Cortex of kidney (tissue), 1 donor: ENCODE measurements at places on chromosomes 5 and 9.

- no peak for DNase-seq
Observed at GRCh38 chr5:37846786-37847310, 7.0 kb upstream of the GDNF start.

- no peak for DNase-seq
Observed at GRCh38 chr5:133801955-133802751, 166.3 kb downstream of the C5orf15 start.

- DNase-seq, result no peak
Observed at GRCh38 chr5:66982470-66982869, 214.1 kb downstream of the CD180 start.

DNA sequence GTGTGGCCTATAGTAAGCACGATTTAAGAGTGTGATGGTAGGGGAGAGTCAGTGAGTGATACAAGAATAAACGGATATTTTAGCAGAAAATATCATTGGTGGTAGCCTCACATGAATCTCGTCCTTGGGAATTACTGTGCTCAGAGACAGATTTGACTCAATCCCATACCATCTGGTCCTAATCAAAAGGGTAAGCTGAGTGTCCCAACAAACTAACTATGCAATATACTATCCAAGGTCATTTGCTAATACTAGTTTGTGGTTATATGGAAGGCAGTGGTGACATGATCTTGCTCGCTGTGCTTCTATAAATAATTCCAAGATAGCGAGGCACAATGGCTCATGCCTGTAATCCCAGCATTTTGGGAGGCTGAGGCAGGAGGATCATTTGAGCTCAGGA lies 103.2 kb downstream of the TRPM6 start:
- DNase-seq, result no peak

- no peak for DNase-seq
Observed at GRCh38 chr5:34842554-34842953, 3.6 kb downstream of the TTC23L start.

- no peak for DNase-seq
Observed at GRCh38 chr5:1997640-1998347, 115.1 kb upstream of the IRX4 start.

DNA sequence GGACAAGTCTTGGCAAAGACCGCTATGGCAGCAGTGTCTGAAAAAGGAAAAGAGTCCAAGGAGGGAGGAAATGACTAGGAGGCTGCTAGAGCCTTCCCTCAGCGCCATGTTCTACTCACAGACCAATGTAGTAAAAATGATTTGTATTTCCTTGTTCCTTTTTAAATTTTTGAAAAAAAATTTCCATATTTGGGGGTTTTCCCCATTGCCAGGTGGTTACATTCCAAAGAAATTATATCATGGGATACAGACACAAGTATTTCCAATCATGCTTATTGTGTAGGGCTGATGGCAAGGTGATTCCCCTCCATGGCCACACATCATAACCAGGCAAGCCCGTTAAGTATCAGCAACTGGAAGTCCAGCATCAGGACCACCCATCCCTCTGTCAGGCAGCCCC lies 138.2 kb downstream of the PIP5K1B start:
- no peak for DNase-seq

- DNase-seq, result no peak
Observed at GRCh38 chr9:114777821-114778609, 27.8 kb downstream of the TNFSF15 start.

DNA sequence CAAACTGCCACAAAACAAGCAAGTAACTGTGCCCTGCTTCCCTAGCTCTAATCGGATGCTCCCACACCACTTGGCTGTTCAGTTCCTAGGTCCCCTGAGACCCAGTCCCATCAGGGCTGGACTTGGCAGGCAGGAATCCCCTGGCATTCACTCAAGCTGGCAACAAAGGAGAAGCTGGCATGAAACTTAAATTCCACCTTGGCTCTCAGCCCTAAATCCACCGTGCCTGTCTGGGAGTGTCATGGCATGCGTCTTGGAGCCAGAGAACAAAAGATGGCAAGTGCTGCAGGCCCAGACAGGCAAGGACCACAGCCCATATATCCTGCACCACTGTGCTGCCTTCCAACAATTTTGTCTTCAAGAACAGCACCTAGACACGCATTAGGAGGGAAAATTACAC lies 38.2 kb downstream of the ETF1 start:
- no peak for DNase-seq

GRCh38 chr5:169997798-169998197 lies 17.5 kb upstream of the INSYN2B start:
- DNase-seq, result no peak

DNA sequence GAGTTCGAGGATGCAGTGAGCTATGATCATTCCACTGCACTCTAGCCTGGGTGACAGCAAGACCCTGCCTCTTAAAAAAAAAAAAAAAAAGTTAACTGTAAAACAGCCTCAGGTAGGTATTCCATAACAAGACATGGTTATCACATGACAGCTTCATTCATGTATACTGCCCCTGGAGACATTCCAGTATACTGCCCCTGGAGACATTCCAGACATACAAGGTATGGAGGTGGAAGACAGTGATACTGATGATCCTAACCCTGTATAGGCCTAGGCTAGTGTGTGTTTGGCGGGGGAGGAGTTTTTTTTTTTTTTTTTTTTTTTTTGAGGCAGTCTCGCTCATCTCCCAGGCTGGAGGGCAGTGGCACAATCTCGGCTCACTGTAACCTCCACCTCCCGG lies 105.5 kb downstream of the RICTOR start:
- DNase-seq, result no peak

DNA sequence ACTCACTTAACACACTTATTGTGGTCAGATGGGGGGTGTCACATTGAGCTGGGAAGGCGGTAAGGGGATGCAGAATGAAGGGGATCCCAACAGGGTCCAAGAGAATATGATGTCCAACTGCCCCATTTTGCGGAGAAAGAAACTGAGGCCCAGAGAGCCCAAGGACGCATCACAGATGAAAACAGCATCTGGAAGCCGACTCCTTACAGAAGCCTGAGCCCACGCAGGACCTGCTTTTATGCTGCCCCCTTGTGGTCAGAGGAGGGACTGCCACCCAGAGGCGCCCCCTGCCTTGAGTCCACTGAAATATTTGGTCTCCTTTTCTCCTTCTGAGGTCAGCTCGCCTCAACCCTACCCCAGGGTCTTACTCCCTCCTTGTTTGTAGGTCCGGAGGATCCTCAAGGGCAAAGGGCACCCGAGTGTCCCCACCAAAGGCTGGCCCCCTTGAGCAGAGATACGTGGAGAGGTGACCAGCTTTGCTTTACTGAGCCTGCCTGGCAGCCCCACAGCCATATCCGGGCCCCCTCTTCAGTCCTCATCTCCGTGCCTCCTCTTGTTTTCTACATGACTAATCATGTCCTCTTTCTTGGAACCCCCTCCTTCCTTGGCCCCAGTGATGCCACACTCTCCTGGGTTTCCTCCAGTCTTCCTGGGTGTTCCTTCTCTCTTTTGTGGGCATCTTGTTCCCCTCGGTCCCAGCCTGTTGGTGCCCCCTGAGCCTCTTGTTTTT lies 30.0 kb upstream of the TTLL11 start:
- no peak for DNase-seq

DNA sequence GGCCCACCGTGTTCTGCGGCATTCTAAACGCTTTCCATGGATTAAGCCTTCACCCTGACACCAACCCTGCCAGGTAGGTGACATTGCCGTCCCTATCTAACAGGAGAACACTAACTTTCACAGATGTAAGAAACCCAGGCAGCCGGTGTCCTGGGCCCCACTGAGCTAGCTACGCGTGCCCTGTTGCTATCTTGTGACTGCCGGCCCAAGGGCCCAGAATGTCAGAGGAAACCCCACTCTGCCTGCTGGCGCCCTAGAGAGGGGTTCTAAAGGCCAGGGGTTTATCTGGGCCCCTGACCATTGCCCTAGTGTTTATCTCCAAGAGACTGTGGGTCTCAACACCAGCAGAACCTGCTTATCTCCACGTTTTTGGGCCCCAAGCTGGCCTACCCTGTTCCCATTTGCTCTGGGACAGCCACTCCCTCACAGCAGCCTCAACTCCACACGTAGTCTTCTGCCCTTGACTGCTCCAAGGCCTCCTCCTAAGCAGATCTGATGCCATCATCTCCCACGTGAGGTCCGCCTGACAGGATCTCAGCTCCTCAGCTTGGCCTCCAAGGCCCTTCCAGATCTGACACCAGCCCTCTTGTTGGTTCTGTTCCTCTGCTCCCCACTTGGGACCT lies 18.1 kb upstream of the ZBTB34 start:
- DNase-seq, result no peak

- DNase-seq, result no peak
Observed at GRCh38 chr9:26516773-26517343, 375.7 kb downstream of the CAAP1 start.

GRCh38 chr5:141465351-141465750 lies 10.4 kb upstream of the PCDHGC3 start:
- DNase-seq, result no peak

GRCh38 chr5:137506296-137506695 lies 7.2 kb upstream of the SPOCK1 start:
- DNase-seq, result no peak

GRCh38 chr5:159182691-159183090 lies 26.7 kb downstream of the RNF145 start:
- no peak for DNase-seq

- no peak for DNase-seq
Observed at GRCh38 chr5:180233729-180234128, 24.7 kb upstream of the RASGEF1C start.

DNA sequence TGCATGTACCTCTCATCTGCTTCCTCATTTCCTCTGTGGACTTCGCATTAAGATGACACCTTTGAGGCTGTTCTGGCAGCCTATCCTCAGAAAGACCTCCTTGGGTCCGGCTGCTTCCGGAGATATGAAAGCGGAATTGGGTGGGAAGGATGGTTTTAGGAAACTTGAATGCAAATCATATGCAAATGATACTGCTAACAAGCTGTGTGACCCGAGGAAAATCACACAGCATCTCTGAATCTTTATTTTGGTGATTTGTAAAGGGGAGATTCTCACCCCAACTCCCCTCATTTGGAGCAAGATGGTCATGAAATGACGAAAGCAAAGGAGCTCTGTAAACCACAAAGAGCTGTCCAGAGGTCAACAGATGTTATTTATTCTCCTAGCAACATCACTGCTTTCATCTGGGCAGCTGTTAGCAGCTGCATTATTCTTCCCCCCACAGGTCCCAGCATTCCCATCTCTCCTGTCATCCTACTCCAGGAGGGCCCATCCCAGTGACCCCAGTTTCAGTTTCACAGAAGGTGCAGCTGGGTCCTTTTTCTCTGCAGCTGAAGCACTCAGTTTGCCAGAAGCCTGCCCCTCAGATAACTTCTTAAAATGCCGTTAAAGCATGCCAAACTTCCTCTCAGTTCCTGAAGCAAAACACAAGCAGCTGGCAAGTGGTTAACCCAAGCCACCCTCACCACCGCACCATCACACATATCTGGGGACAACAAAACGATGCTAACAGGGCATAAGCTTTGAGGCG lies 269.5 kb downstream of the SEC61B start:
- no peak for DNase-seq

DNA sequence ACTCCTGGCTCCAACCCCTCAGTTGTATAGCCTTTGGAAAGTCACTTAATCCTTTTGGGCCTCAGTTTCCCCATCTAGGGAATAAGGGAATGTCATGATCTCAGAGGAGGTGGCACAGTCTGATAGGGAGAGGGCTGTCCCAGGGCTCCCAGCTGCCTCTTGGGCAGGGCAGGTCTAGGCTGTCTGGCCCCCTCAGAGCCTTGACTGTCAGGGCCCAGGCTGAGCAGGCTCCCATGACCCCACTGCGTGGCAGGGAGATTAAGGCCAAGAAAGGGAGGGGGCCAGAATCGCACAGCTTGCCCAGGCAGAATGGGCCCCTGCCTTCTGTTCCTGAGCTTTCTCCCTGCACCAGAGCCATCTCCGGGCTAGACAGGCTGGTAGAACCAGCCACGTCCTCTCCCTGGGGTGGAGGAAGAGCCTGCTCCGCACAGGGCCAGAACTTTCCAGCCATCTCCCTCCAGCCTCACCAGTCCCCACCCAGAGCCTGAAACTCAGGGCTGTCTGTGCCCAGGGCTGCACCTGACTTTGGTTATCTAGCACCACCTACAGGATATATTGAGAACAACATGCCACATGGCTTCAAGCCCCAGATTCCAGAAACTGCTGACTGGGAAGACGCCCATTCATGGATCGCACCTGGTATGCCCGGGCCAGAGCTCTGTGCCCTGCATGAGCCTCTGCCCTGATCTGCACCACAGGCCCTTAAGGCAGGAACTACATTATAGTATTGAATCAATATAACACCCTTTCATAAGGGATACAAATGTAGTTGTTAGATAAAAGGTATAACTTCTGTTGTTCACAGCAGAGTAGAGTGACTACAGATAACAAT lies 32.1 kb downstream of the NAIF1 start:
- DNase-seq, result no peak

GRCh38 chr9:35748242-35748857 lies 678 bp downstream of the GBA2 start:
- DNase-seq, result no peak

GRCh38 chr5:95761771-95762651 lies 30.9 kb downstream of the RHOBTB3 start:
- no peak for DNase-seq

- DNase-seq, result no peak
Observed at GRCh38 chr5:354581-355378, 33.3 kb downstream of the AHRR start.

- no peak for DNase-seq
Observed at GRCh38 chr5:33244441-33245150, 196.2 kb upstream of the TARS1 start.

- no peak for DNase-seq
Observed at GRCh38 chr5:154683101-154683880, 71.9 kb upstream of the LARP1 start.

GRCh38 chr5:95760273-95761191 lies 29.4 kb downstream of the RHOBTB3 start:
- DNase-seq, result no peak

DNA sequence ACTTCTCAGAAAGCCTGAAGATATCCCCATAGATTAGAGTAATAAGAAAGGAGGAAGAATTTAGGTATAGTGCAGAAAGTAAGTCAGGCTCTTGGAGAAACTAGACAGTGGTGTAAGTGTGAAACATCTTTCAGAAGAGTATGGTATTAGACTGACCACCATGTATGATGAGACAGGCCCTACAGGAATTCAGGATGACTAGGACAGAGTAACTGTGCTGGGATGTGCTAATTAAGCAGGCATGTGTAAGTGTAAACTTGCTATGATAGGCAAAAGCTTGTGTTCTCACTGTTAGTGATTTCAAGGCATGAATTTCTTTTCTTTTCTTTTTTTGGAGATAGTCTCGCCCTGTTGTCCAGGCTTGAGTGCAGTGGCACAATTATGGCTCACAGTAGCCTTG lies 70.8 kb downstream of the RAB24 start:
- DNase-seq, result no peak

DNA sequence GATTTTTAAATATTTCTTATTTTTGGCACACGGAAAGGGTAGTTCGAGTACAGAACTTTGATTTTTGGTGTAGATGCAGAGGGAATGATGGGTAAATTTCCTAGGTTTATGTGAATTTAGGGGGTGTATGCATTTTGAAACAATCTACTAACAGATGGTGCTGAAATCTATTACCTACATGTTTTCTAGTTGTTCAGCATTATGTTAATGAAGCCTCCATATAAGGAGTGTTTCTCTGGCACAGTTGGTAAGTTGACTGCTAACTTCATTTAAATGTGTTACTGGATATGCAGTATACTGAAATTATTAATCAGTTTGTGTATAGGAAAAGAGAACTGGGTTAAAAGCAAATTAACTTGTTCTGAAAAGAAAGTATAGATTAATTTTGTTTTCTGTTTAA lies 17.5 kb downstream of the SUB1 start:
- DNase-seq, result no peak
